ENCODE measurements at places on chromosomes 4 and X.

DNA sequence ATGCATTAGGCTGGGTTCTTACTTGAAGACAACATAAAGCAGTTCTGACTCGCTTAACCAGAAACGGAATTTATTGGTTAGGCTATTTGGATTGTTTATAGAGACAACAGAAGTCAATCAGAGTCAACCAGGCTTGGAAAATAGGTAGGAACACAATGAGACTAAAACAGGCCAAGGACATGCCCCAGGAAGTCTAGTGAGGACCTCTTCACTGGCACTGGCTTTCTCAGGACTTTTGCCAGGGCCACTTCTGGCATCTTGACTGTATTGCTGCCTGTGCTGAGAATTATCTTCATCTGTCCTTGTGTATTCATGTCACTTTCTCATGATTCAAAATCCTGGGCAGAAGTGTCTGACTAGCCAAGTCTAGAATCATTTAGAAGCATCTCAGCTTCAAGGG lies 19.6 kb downstream of the PGAM4 start:
- DNase-seq: no peak

DNA sequence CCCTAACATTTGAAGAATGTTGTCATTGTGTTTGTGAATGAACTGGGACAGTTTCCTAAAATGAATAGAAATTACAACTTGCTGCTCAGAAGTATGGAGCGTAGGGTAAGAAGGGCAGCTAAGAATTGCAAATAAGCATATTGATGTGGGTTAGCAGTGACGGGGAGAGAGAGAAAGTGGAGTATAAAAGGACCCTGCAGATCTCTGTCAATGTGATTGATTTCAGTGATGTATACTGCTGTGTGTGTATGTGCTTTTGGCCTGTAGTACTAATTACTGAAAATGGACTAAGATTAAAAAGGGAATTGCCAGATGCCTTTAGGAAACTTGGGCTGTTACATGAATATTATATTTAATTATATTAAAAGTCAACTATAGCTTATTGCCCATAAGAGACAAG lies 7.8 kb upstream of the MFAP3L start:
- DNase-seq: no peak

- DNase-seq: no peak
Observed at GRCh38 chr4:144499777-144500176, 146.2 kb upstream of the HHIP start.

DNA sequence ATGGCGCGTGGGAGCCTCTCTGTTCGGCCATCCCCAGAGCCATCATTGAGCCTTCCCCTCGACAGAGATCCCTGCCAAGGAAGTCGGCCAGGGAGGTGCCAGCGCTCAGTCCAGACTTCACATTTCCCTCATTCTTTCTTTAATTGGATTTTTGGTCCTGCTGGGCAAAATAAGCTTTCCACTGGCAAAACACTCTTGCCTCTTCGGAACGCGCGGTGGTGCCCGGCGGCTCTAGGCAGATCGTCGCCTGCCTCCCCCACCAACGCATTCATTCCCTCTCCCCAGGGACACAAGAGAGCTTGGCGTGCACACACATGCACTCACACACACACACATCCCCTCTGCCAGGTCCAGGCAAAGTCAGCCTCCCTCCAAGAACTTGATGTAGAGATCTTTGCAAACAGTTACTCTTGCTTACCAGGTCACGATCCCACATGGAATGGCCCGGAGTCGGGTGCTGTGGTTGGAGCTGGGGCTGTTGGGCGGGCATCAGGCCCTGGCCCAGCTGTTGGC lies 257.1 kb downstream of the BCOR start:
- DNase-seq: no peak

DNA sequence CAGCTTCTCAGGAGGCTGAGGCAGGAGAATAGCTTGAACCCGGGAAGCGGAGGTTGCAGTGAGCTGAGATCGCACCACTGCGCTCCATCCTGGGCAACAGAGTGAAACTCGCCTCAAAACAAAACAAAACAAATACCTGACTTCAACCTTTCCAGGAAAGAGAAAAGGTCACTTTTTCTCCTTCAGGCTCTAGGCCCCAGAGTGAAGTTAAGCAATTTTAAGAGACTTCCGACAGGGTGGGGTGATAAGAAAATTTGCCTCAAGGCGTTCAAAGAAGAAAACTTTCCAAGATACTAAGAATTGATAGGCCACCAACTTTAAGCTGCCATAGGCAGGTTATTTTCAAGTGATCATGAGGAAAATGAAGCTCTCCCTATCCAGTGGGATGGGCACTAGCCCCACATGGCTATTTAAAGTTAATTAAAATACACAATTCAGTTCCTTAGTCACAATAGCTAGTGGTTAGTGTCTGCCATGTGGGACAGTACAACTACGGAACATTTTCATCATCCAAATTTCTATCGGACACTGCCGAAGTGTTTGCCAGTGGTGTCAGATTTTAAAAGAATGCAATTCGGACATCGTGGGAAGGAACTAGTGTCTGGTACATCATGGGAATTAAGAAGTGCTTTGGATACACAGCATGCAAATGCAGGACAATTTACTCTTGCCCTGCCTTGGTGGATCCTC lies 33.0 kb downstream of the SMS start:
- no peak for DNase-seq

GRCh38 chr4:92099861-92100260 lies 203.9 kb upstream of the GRID2 start:
- DNase-seq: no peak

- DNase-seq: no peak
Observed at GRCh38 chr4:2756691-2757350, 685 bp upstream of the TNIP2 start.

DNA sequence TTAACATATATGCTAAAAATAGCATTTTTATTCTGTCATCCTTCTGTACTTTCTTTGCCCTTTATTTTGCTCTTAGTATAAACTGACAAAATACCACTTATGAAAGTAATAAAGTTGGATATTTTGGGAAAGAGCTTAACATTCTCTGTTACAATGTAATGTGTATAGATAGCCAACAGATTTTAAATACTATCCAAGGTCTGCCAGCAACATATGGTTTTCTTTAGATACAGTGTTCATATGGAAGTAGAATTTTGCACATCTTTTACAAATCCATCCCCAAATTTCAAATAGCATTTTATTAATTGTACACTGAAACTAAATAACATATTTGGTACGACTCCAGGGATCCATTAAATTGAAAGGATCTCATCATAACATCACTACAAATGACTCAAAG lies 268.6 kb upstream of the PCDH18 start:
- no peak for DNase-seq

- DNase-seq: no peak
Observed at GRCh38 chrX:65196758-65197360, 220.6 kb upstream of the ZC4H2 start.

- no peak for DNase-seq
Observed at GRCh38 chrX:10130354-10130753, 26.4 kb upstream of the CLCN4 start.

DNA sequence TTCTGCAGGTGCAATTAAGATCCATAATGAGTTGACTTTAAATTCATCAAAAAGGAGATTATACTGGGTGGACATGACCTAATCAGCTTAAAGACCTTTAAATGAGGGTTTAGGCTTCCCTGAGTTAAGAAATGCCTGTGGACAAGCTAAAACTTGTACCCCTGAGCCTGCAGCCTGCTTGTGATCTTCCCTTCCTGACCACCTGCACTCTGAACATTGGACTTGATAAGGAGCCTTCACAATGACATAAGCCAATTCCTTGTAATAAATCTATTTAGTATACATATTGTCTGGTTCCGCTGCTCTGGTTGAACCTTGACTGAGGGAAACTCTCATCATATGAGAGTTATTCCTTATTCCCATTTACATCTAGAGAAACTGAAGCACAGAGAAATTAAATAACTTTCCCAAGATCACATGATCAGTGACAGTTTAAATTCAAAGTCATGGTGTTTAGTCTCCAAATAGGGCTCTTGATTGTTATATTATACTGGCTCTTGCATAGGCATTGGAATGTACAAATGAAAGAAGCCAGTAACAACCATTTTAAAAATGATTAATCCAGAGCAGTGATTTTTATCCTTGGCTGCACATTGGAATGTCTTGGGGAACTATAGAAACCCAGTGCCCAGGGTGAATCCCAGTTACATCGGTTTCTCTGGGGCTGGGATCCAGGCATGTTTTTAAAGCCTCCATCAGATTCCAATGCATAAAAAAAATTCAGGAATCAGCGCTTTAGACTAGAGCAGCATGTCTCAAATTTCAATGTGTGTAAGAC lies 136.1 kb downstream of the MSL3 start:
- no peak for DNase-seq

GRCh38 chr4:138996090-138996489 lies 19.5 kb upstream of the NOCT start:
- no peak for DNase-seq

DNA sequence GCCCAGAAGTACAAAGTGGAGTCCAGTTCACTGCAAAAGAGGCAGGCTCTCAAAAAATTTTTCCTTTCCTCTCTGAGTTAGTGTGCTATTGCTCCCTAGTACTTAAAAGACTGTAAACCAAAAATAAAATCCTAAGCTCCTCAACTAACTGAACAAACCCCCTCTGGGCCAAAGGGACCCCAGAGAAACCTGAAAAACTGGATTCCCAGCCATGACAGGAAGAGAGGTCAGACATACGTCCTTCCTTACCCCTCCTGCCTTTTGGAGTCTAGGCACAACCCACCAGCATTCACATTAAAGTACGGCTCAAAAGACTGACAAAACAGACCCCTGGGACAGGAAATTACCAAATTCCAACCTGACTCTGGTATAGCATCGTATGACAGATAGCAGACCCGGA lies 957.9 kb upstream of the PRKX start:
- no peak for DNase-seq

DNA sequence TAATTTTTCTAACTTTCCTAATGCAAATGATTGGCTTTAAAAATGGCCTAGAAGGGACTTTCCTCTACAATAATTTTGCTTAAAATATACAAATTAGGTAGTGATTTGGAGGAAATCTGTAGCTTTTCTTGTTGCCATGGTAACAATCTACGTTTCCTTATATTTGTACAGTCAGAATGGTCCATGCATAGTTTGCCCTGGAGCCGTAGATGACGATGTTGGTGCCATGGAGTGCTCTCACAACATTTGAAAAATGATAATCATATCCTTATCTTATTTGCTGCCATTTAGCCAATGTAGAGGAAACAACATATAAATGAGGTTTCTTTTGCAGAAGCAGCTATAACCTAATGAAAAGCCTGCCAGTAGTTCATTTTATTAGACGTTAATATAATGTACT lies 89.0 kb upstream of the NMU start:
- no peak for DNase-seq

- DNase-seq: no peak
Observed at GRCh38 chrX:136761421-136761820, 19.3 kb downstream of the ARHGEF6 start.

DNA sequence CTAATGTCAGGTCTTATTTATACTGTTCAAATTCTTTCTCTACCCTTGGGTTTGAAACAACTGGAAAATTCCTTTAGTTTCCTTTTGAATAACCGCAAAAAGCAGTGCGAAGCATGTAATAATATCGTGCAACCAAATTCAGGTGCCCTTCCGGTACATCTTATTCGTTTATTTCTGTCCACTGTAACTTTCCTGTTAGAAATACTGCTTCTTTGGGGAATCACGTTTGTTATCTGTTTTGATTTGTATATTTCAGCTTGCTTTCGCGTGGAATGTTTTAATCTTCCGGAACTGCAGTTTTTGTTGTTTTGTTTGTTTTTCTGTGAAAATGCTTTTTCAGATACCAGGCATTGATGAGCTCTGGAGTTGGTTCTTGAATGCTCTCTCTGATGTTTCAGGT lies 85.7 kb upstream of the HPRT1 start:
- DNase-seq: no peak

All from stimulated activated CD8-positive, alpha-beta memory T cell treated with anti-CD3 and anti-CD28 coated beads, Interleukin-7, amount 100 ng/mL, for 1 hour (primary cell).